PC-9 (cell line): ENCODE measurements at places on chromosomes 7 and 10.

- 0 out of 2 replicates have a peak, but pooled peaks cover 13% of the 10 kb centered on the region for H3K36me3 ChIP-seq
- no peaks in the 10 kb centered on the region for H3K27me3 ChIP-seq
- H3K4me1 ChIP-seq = no peaks in the 10 kb centered on the region
- no peak overlapping the region for H3K27ac ChIP-seq
- no peak for DNase-seq
Measured at GRCh38 chr7:150332852-150333635, 8.4 kb downstream of the RARRES2 start.

DNA sequence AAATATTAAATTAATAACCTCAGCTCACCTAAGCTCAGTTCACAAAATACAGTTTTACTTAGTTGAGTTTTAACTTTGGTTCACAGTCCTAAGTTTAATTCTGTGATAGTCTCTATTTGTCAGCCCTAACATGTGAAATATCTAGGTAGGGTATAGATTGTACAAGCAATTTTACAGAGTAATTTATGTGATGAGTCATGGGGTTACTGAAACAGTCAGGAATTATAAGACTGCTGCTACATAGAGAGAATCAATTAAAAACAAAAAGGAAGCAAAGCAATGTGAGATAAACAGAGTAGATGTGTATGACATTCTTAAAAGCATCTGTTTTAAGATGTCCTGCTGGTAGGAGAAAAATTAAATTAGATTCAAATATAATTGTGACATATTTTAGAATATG is 1018.2 kb upstream of the KCND2 start:
- no peaks in the 10 kb centered on the region for H3K36me3 ChIP-seq
- H3K27ac ChIP-seq = no peak overlapping the region
- H3K4me1 ChIP-seq = no peaks in the 10 kb centered on the region
- H3K27me3 ChIP-seq = no peaks in the 10 kb centered on the region
- DNase-seq = no peak
- no peak overlapping the region for H3K4me3 ChIP-seq

- no peak for DNase-seq
- H3K27ac ChIP-seq = no peak overlapping the region
- no peaks in the 10 kb centered on the region for H3K36me3 ChIP-seq
Measured at GRCh38 chr7:12839508-12840153, 152.2 kb downstream of the ARL4A start.

GRCh38 chr10:67793313-67793712 is 44.7 kb downstream of the DNAJC12 start:
- H3K27ac ChIP-seq = no peak overlapping the region
- H3K4me1 ChIP-seq = peaks cover 15% of the 10 kb centered on the region; the same call in 1 of the 2 replicates
- H3K4me3 ChIP-seq = no peak overlapping the region
- no peaks in the 10 kb centered on the region for H3K27me3 ChIP-seq
- no peak for DNase-seq
